ENCODE measurements at places on chromosomes 5 and 9.

- DNase-seq: no peak
Observed at GRCh38 chr5:109779036-109779735, 89.5 kb downstream of the MAN2A1 start.

DNA sequence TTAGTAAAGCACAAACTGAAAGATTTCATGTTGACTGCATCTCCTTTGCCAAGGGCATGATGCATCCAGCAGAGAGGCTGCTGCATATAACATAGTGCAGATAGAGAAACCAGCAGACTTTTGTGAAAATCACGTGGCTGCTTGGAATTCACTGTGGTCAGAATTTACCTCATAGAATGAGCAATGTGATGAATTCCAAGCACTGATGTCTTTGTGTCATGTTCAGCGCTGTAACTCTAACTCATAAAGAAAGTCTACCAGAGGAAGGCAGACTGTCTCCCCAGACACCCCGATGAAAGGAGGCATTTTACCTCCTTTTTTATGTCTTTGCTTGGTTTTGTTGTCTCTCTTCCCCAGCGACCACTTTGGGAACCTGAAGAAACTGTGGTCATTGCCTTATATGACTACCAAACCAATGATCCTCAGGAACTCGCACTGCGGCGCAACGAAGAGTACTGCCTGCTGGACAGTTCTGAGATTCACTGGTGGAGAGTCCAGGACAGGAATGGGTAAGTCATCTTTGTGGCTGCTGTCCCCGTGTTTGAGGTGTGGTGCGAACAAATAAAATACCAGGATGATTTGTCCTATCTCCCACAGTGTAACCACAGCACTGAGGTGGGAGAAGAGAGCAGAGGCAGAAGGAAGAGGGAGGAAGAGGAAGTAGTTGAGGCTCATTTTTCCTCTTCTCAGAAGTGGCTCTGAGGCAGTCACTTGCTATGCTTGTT lies 42.0 kb downstream of the ITK start:
- no peak for DNase-seq

- no peak for DNase-seq
Observed at GRCh38 chr5:178149199-178149932, 4.3 kb downstream of the NHP2 start.

DNA sequence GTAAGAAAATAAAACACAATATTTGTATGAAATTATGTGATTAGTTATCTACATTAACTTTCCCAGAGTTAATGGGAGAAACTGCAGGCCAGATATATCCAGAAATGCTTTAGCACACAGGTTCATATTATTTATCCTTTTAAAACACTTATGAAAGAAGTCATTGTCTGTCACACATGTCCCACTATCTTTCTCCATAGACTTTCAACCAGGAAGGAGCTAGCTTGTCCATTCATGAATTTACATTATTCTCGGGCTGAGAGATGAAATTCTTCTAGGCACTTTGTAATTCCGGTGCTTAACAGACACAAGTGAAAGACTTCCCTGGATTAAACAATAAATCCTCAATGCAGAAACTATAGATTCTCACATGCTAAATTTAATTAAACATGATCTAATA lies 1043.2 kb downstream of the CDH9 start:
- no peak for DNase-seq

- no peak for DNase-seq
Observed at GRCh38 chr5:127440831-127441230, 76.6 kb upstream of the PRRC1 start.

DNA sequence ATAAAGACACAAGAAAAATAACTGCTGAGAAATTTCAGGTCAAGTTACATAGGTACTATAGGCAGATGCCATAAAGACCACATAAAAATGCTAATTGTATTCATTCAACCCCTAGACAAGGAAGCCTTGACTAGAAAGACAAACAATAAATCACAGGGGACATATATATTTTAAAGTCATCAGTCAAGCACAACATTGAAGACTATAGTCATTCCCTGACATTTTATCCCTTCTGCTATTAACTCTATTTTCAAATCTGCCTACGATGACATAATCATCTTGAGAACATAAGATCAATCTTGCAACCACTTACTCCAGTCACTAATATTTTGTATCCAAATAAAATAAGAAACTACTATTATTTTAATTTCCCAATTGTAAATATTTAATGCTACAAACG lies 38.3 kb downstream of the FAM13B start:
- no peak for DNase-seq

DNA sequence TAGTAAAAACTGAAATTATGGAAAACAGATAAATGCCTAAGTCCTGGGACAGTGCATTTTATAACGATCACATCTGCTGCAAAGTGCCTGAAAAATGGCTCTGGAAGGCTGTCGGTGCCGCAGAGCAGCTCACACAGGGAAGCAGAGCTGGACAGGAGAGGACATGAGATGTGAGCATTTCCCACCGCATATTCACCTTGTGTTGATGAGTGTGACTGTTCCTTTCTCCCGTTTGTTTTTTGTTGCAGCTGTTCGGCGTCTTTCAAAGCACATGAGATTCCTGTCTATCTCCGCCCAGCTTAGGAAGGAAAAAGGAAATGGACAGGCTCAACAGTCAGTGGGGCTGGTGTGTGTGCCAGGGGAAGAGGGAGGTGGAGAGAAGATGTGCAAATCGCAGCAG lies 164.9 kb upstream of the SEMA6A start:
- no peak for DNase-seq

DNA sequence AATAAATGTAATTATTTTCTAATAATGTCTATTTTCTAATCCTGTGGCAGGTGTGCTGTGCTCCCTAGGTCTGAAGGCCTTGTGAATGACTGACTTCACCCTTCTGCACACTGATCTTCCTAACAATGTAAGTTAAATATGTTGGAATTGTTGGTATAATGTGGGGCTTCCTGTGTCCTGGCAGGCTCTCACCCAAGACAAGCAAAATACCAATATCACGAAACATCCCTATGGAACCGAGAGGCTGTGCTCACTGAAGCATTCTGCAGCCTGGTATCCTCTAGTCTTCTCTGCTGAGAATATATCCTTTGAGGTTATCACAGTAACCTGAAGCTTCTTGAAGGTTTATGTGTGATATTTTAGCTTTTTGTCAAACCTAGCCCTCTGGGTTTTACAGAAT lies 159.4 kb downstream of the GABRB2 start:
- no peak for DNase-seq

DNA sequence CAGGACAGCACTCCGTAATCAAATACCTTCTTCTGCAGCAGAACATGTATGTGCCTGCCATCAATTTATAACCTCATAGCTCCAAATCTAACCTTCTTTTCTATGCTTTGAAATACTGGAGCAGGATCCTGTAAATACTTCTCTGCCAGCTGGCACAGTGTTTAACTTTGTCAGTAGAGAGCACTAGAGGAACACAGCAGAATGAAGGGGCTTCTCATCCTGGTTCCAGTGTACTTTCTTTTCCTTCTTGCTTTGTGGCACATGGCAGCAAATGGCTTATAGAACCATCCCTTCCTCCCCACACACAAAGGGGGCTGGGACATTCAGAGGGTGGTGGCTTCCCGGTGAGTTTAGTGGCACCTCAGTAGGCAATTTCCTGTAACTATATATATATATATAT lies 3.8 kb upstream of the FBXW11 start:
- DNase-seq: no peak

DNA sequence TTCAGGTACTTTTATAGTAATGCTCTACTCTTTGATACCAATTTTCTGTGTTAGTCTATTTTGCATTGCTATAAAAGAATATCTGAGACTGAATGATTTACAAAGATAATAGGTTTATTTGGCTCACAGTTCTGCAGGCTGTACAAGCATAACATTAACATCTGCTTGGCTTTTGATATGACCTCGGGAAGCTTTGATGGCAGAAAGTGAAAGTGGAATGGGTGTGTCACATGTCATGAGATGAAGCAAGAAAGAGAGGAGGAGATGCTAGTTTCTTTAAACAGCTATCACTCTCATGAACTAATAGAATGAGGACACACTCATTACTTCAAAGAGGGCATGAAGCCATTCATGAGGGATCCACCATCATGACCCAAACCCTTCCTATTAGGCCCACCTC lies 270.9 kb upstream of the IL12B start:
- no peak for DNase-seq

- no peak for DNase-seq
Observed at GRCh38 chr9:27176971-27177370, 67.9 kb downstream of the TEK start.

GRCh38 chr5:171166766-171167165 lies 142.3 kb upstream of the TLX3 start:
- DNase-seq: no peak

DNA sequence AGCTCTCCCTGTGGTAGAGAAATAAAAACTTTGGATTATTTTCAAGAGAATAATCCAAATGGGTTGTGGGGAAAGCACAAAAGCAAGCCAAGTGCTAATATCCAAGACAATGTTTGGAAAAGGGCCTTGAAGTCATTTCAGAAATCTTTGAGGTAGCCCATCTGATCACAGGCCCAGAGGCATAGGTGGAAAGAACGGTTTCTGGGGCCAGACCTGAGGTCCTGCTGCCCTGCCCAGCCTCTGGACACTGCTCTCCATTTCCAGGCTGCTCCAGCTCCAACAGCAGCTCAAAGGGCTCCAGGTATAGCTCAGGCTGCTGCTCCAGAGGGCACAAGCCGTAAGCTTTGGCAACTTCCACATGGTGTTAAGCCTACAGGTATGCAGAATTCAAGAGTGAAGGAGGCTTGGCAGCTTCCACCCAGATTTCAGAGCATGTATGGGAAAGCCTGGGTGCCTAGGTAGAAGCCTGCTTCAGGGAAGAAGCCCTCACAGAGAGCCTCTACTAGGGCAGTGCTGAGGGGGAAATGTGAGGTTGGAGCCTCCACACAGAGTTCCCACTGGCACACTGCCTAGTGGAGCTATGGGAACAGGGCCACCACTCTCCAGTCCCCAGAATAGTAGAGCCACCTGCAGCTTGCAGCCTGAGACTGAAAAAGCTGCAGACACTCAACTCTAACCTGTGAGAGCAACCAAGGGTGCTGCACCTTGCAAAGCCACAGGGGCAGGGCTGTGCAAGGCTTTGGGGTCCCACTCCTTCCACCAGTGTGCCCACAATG lies 133.1 kb downstream of the PIK3R1 start:
- DNase-seq: no peak

GRCh38 chr5:149211566-149211965 lies 60.1 kb upstream of the AFAP1L1 start:
- DNase-seq: peak; percentile 21

DNA sequence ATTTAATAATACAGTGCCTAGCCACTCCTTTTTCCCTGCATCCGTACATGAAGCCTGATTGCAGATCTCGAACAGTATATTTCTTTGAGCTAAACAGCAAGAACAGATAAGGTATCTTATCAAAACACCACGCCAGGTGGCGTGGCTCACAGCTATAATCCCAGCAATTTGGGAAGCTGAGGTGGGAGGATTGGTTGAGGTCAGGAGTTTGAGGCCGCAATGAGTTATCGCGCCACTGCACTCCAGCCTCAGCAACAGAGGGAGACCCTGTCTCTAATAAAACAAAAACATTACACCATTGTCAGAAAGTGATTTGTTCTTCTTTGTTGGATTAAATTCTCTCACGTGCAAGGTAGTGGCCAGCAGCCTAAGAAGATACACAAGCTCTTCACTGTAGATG lies 291.2 kb upstream of the DMRT1 start:
- no peak for DNase-seq

GRCh38 chr5:66209794-66210193 lies 65.7 kb downstream of the SREK1 start:
- DNase-seq: no peak

- no peak for DNase-seq
Observed at GRCh38 chr9:81227507-81228245, 461.7 kb downstream of the TLE1 start.

DNA sequence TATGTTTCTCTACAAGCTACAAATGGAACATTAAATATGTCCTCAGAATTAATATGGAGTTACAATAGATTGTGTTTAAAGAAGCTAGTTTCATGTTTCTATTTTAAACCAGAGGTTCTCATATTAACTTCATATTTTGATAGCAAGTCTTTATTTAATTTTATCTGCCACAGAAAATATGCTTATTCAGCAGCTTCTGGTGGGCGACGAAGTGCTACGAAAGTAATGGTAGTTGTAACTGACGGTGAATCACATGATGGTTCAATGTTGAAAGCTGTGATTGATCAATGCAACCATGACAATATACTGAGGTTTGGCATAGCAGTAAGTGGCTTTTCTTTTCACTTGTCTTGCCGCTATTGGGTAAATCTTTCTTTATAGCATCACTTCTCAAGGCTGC lies 54.2 kb downstream of the MOCS2 start:
- no peak for DNase-seq

DNA sequence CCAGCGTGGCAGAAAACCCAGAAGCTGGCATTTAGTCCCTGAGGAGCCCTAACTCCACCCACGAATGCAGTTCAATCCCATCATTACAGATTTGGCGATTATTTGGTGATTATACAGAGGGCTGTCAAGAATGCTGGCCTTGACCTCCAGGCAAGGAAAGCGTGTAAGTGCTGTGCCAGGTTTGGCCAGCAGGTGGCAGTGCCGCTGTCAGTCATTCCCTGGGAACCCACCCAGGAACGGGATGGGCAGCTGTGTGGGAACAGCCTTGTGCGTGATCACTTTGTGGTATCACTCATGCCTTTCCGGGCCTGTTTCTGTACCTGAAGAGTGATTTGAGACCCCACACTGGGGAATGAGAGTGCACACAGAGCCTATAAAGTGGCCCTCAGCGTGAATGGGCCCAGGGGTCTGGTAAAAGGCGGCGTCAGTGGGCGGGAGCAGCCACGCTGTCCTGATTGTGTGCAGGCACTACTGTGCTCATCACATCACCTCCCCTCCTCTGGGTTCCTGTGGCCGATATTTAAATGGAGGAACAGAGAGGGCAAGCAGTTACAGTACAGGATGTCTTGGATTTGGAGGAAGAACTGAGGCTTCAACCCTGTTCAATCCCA lies 215.6 kb downstream of the ROR2 start:
- no peak for DNase-seq

- no peak for DNase-seq
Observed at GRCh38 chr9:128790536-128790935, 3.5 kb downstream of the TBC1D13 start.

DNA sequence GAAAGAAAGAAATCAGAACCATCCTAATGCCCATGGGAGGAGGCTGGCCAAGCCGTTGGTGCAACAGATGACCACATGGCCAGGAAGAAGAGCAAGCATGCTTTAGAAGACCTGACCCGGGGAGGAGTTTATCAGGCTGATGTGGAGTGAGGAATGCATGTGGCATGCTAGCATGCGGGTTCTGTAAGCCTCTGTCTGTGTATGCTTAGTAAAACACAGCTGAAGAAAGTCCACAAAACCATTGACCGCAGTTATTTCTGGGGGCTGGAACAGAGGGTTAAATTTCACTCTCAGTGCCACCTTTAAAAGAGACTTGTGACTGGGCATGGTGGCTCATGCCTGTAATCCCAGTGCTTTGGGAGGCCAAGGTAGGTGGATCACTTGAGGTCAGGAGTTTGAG lies 19.1 kb downstream of the GFI1B start:
- peak; percentile 32 for DNase-seq

Data from AG04450 (cell line).